ENCODE measurements at places on chromosomes 11 and 22. TPM values are rescaled to one million over a fixed set of nuclear protein-coding genes. Genes with fewer than 3 reads are reported as not detected.

CDC45 gene
- total RNA-seq = 4.8 TPM

OR8D1 gene
- total RNA-seq = not detected

PRG3 gene
- not detected for total RNA-seq

BEST1 gene
- 3.8 TPM for total RNA-seq

IL18 gene
- 0.39 TPM for total RNA-seq

RASD2 gene
- total RNA-seq = 0.22 TPM

ENDOD1 gene
- 65.3 TPM for total RNA-seq

ELF5 gene
- total RNA-seq = not detected

KIRREL3 gene
- 1.6 TPM for total RNA-seq

VWCE gene
- total RNA-seq = 1.3 TPM

OR4X2 gene
- not detected for total RNA-seq

DBX1 gene
- not detected for total RNA-seq

CRY2 gene
- 18.3 TPM for total RNA-seq

LZTR1 gene
- 37.6 TPM for total RNA-seq

LRP5 gene
- 20.0 TPM for total RNA-seq

SCARF2 gene
- 19.0 TPM for total RNA-seq

CADM1 gene
- total RNA-seq = 20.4 TPM

IFITM1 gene
- 51.7 TPM for total RNA-seq

KCNJ11 gene
- not detected for total RNA-seq

AASDHPPT gene
- 43.8 TPM for total RNA-seq

GPR137 gene
- total RNA-seq = 10.6 TPM

RBM14 gene
- total RNA-seq = 30.6 TPM

CNTF gene
- 1.5 TPM for total RNA-seq

OR52H1 gene
- total RNA-seq = 0.65 TPM

ANO5 gene
- not detected for total RNA-seq

OR52K2 gene
- not detected for total RNA-seq

BIK gene
- total RNA-seq = not detected

SERPING1 gene
- total RNA-seq = 19.6 TPM

BRSK2 gene
- under 0.01 TPM for total RNA-seq

IFITM10 gene
- 5.5 TPM for total RNA-seq

CEP126 gene
- 17.4 TPM for total RNA-seq

AGBL2 gene
- 0.78 TPM for total RNA-seq

VWA5A gene
- total RNA-seq = 108 TPM

PAMR1 gene
- total RNA-seq = 33.9 TPM

SPON1 gene
- 3.6 TPM for total RNA-seq

LMO2 gene
- 0.65 TPM for total RNA-seq

TYR gene
- total RNA-seq = not detected

OR51B4 gene
- not detected for total RNA-seq

KCNQ1 gene
- not detected for total RNA-seq

MYOD1 gene
- total RNA-seq = not detected
